Left lung (tissue), 14 donors: ENCODE measurements at places on chromosomes 6 and 20. TPM values are rescaled to one million over a fixed set of nuclear protein-coding genes. Genes with fewer than 3 reads are reported as not detected.

The CENPB gene
- 94.5 TPM for total RNA-seq

The C20orf204 gene
- total RNA-seq = 0.76 TPM

The C2 gene
- total RNA-seq = 181 TPM

The NTSR1 gene
- 3.5 TPM for total RNA-seq

The SAPCD1 gene
- 3.9 TPM for total RNA-seq

The MMP24OS gene
- total RNA-seq = 109 TPM

The PPP1R3G gene
- 0.17 TPM for total RNA-seq

The NKAPL gene
- 1.5 TPM for total RNA-seq

The SLC12A5 gene
- 1.5 TPM for total RNA-seq

The CALHM5 gene
- 2.9 TPM for total RNA-seq

The RNF144B gene
- 74.8 TPM for total RNA-seq

The ADRM1 gene
- 96.9 TPM for total RNA-seq

The SEC63 gene
- total RNA-seq = 94.4 TPM

- peaks cover 11% of the 10 kb centered on the region for H3K36me3 ChIP-seq
- DNase-seq = peak; percentile 74
- peak within 1 kb of the TSS; percentile 89 for H3K27ac ChIP-seq
Observed at GRCh38 chr6:3157131-3157933, at the start of gene TUBB2A. Gene TUBB2A, minus strand, starts transcription at chr6:3157544. Its CDS starts 81 bp downstream, at chr6:3157463.

- H3K4me1 ChIP-seq = no peaks in the 10 kb centered on the region
- no peak overlapping the region for H3K4me3 ChIP-seq
- H3K27ac ChIP-seq = no peak overlapping the region
- H3K36me3 ChIP-seq = no peaks in the 10 kb centered on the region
Observed at GRCh38 chr20:9615766-9616454, 101.5 kb downstream of the LAMP5 start.

GRCh38 chr6:72740135-72740534 is 118.3 kb downstream of the KCNQ5 start:
- H3K27me3 ChIP-seq = no peaks in the 10 kb centered on the region
- no peaks in the 10 kb centered on the region for H3K4me1 ChIP-seq
- no peak overlapping the region for H3K4me3 ChIP-seq
- no peak for DNase-seq

DNA sequence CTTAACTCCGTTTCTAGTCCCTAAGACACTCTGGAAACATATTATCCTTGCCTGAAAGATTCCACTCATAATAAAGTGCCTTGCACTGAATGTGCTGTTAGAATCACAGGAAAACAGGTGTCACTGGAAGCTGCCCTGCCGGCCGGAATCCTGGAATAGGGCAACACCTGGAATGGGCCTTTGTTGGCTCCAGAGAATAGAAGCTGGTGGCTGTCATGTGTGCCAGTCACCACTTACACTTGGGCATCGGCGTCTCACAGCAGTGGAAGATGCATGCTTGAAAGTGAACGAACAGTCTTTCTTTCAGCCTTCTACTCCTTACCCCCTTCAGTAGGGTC is 90.8 kb upstream of the AFDN start:
- no peaks in the 10 kb centered on the region for H3K27me3 ChIP-seq
- H3K36me3 ChIP-seq = no peaks in the 10 kb centered on the region
- no peak overlapping the region for H3K27ac ChIP-seq

- H3K27ac ChIP-seq = peak overlapping the region; percentile 15
- peak; percentile 78 for DNase-seq
- H3K4me3 ChIP-seq = no peak overlapping the region
- peaks cover 13% of the 10 kb centered on the region for H3K4me1 ChIP-seq
- H3K36me3 ChIP-seq = no peaks in the 10 kb centered on the region
- no peaks in the 10 kb centered on the region for H3K27me3 ChIP-seq
Observed at GRCh38 chr6:43823879-43824702, 54.1 kb downstream of the VEGFA start.

DNA sequence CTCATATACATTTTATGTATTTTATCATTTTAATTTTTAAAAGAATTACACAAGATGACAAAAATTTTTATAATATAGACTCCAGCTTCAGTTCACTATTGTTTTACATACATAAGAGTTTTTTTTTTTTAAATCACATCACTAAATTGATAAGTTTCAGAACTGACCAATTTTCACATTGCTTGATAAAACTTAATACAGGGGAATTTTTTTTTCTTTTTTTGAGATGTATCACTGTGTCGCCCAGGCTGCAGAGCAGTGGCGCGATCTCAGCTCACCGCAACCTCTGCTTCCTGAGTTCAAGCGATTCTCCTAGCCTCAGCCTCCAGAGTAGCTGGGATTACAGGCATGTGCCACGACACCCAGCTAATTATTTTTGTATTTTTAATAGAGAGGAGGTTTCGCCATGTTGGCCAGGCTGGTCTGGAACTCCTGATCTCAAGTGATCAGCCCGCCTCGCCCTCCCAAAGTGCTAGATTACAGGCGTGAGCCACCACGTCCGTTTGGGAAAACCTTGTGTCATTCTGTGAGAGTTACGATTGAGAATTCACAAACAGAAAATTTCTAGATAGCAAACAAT is 36.6 kb upstream of the BTN3A2 start:
- H3K36me3 ChIP-seq = no peaks in the 10 kb centered on the region
- no peak for DNase-seq
- H3K4me3 ChIP-seq = no peak overlapping the region
- H3K27me3 ChIP-seq = peaks cover 65% of the 10 kb centered on the region
- H3K4me1 ChIP-seq = no peaks in the 10 kb centered on the region

DNA sequence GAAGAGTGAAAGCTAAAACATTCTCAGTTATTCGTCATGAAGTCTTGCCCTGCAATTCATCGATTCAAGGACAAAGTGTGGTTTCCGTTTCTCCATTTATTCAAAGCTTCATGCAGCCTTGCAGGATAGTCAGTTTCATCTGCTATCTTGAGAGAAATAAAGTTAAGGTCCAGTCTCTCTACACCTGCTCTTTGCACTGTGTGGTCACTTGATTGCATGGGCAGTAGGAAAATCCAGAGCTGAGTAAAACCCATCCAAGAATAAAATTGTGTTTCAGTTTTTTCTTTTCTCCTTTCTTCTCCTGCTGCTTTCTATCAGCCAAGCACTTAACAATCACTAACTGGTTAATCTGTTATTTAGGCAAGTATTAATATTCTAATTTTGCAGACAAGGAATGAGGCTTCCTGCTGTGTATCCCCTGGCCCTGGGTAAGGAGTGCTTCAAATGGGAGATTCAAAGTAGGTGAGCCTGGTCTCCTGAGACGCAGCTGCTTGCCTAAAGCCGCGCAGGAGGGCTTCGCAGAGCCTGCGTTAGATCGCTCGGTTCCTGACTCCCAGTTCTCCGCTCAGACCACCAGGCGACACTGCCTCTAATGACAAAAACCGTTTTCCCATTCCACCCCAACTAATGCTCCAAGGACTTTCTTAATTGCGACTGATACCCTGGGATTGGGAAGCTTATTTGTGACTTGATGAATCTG is 808.3 kb downstream of the TFAP2A start:
- H3K36me3 ChIP-seq = no peaks in the 10 kb centered on the region
- H3K4me3 ChIP-seq = no peak overlapping the region
- H3K27ac ChIP-seq = no peak overlapping the region
- DNase-seq = no peak
- no peaks in the 10 kb centered on the region for H3K27me3 ChIP-seq
- H3K4me1 ChIP-seq = no peaks in the 10 kb centered on the region

GRCh38 chr6:152609125-152609670 is 28.0 kb downstream of the SYNE1 start:
- DNase-seq = no peak
- H3K27me3 ChIP-seq = no peaks in the 10 kb centered on the region
- no peaks in the 10 kb centered on the region for H3K36me3 ChIP-seq
- no peak overlapping the region for H3K27ac ChIP-seq

GRCh38 chr6:125302840-125303511 is 1.2 kb upstream of the HDDC2 start:
- H3K4me1 ChIP-seq = peaks cover 21% of the 10 kb centered on the region
- H3K36me3 ChIP-seq = peaks cover 18% of the 10 kb centered on the region
- no peaks in the 10 kb centered on the region for H3K27me3 ChIP-seq
- H3K4me3 ChIP-seq = no peak overlapping the region

- DNase-seq = no peak
- H3K4me3 ChIP-seq = no peak overlapping the region
- no peaks in the 10 kb centered on the region for H3K27me3 ChIP-seq
- no peaks in the 10 kb centered on the region for H3K36me3 ChIP-seq
Observed at GRCh38 chr20:38217791-38218565, 42.6 kb downstream of the KIAA1755 start.

DNA sequence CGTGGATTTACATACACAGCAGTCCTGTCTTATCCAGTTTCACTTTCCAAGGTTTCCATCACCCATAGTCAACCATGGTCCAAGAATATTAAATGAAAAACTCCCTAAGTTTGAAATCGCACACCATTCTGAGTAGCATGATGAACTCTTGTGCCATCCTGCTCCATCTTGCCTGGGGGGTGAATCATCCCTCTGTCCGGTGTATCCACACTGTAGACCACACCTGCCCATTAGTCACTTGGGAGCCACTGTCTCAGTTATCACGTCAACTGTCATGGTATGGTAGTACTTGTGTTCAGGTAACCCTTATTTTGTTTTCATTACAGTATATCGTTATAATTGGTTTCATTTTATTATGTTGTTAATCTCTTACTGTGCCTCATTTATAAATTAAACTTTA is 38.5 kb downstream of the PTGIS start:
- DNase-seq = no peak
- no peaks in the 10 kb centered on the region for H3K27me3 ChIP-seq
- no peaks in the 10 kb centered on the region for H3K36me3 ChIP-seq
- no peak overlapping the region for H3K27ac ChIP-seq
- H3K4me1 ChIP-seq = no peaks in the 10 kb centered on the region

DNA sequence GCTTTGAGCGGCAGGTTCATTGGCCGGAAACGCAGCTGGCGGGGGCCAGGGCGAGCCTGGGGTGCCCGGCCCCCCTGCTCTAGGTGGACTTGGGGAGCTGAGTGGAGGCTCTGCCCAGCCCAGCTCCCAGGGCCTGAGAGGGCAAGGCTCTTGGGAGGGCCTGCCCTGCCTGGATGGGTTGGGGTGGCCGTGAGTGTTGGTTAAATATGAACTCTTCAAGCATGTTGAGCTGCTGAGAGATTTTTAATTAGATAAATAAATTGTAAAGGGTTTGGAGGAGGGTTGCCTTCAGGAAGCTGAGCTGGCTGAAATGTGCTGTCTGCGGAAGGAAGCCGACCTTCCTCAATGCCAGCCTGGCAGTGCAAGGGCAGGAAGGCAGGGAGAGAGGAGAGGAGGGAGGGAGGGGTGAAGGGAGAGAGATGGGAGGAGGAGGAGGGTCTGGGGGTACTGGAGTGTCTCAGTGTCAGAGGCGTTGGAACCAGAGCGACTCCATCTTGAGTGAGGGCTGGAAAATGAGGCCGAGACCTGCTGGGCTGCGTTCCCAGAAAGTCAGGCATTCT is 39.4 kb upstream of the PMEPA1 start:
- no peaks in the 10 kb centered on the region for H3K27me3 ChIP-seq
- peak overlapping the region; percentile 56 for H3K27ac ChIP-seq
- peaks cover 21% of the 10 kb centered on the region for H3K4me1 ChIP-seq
- H3K36me3 ChIP-seq = no peaks in the 10 kb centered on the region
- no peak overlapping the region for H3K4me3 ChIP-seq
- DNase-seq = no peak

DNA sequence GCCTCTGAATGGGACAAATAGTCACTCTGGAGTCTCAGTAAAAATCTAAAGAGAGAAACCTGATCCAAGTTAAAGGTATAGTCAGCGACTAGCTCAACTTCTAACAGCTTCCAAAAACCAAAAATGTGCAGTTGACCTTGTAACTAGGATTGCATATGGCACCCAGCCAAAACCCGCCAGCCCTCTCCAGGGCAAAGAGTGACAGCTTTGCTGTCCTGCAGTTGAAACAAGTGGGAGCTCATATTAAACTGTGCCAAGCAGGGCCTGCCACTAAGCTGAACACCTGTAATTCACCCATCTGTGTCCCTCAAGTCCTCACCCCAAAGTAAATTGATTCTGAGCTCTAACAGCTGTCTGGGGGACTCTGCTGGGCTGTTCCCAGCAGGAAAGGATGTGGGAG is 695.3 kb downstream of the MAFB start:
- no peak overlapping the region for H3K4me3 ChIP-seq
- H3K27me3 ChIP-seq = no peaks in the 10 kb centered on the region
- no peaks in the 10 kb centered on the region for H3K4me1 ChIP-seq

DNA sequence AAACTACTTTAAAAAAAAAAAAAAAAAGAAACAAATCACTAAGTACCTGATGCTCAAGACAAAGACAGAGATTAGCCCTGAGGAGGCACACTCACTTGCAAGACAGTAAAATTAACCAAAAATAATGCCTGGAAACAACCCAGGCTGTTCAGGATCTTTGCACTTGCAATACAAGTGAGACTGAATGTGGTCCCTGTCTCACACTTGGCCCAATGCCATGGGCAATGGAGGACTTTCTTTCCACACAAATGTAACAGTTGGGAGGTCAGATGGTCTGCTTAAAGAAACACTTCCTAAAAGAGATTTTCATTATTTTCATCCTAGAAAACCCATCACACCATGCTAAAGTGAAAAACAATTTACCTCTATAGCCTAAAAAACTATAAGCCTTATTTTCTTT is 16.2 kb downstream of the STAU1 start:
- H3K27me3 ChIP-seq = no peaks in the 10 kb centered on the region
- peaks cover 15% of the 10 kb centered on the region for H3K4me1 ChIP-seq
- H3K36me3 ChIP-seq = no peaks in the 10 kb centered on the region
- no peak overlapping the region for H3K27ac ChIP-seq
- no peak overlapping the region for H3K4me3 ChIP-seq

DNA sequence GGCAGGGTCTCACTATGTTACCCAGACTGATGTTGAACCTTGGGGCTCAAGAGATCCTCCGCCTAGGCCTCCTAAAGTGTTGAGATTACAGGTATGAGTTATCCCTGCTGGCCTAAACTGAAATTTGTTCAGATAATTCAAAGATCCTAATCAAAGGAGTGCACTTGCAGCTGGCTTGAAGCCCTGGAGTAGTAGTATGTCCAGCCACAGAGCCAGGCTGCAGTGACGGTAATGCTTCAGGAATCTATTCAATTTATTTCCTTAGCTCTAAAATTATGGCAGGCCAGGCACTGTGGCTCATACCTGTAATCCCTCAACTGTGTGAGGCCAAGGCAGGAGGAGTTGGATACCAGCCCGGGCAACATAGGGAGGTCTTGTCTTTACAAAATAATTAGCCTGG is 1.4 kb upstream of the DDX43 start:
- no peak overlapping the region for H3K4me3 ChIP-seq
- no peak overlapping the region for H3K27ac ChIP-seq
- no peaks in the 10 kb centered on the region for H3K27me3 ChIP-seq
- DNase-seq = no peak
- H3K4me1 ChIP-seq = peaks cover 10% of the 10 kb centered on the region

GRCh38 chr20:47232518-47232917 is 124.0 kb downstream of the ZMYND8 start:
- H3K27me3 ChIP-seq = no peaks in the 10 kb centered on the region
- H3K4me1 ChIP-seq = no peaks in the 10 kb centered on the region
- H3K4me3 ChIP-seq = no peak overlapping the region
- H3K36me3 ChIP-seq = peaks cover 100% of the 10 kb centered on the region

- no peaks in the 10 kb centered on the region for H3K27me3 ChIP-seq
- H3K36me3 ChIP-seq = no peaks in the 10 kb centered on the region
- no peak for DNase-seq
- no peak overlapping the region for H3K27ac ChIP-seq
Observed at GRCh38 chr6:157788180-157788579, 34.9 kb upstream of the SNX9 start.

GRCh38 chr6:56246881-56247653 is at the start of gene COL21A1:
Gene COL21A1, minus strand, starts transcription at chr6:56247580. Its CDS starts 64,962 bp downstream, at chr6:56182618.
- DNase-seq = peak; percentile 79
- peak within 1 kb of the TSS; percentile 29 for H3K4me3 ChIP-seq
- no peaks in the 10 kb centered on the region for H3K36me3 ChIP-seq
- H3K27me3 ChIP-seq = no peaks in the 10 kb centered on the region
- peak within 1 kb of the TSS; percentile 40 for H3K27ac ChIP-seq
- H3K4me1 ChIP-seq = no peaks in the 10 kb centered on the region

GRCh38 chr6:168603234-168603633 is 162.2 kb downstream of the SMOC2 start:
- no peak for DNase-seq
- no peak overlapping the region for H3K4me3 ChIP-seq
- H3K27me3 ChIP-seq = no peaks in the 10 kb centered on the region
- no peaks in the 10 kb centered on the region for H3K4me1 ChIP-seq
- H3K36me3 ChIP-seq = no peaks in the 10 kb centered on the region
- no peak overlapping the region for H3K27ac ChIP-seq
